ENCODE measurements at places on chromosomes 12 and 14.
A peak's percentile ranks its signal among the peaks of the same experiment; 100 is the strongest.

DNA sequence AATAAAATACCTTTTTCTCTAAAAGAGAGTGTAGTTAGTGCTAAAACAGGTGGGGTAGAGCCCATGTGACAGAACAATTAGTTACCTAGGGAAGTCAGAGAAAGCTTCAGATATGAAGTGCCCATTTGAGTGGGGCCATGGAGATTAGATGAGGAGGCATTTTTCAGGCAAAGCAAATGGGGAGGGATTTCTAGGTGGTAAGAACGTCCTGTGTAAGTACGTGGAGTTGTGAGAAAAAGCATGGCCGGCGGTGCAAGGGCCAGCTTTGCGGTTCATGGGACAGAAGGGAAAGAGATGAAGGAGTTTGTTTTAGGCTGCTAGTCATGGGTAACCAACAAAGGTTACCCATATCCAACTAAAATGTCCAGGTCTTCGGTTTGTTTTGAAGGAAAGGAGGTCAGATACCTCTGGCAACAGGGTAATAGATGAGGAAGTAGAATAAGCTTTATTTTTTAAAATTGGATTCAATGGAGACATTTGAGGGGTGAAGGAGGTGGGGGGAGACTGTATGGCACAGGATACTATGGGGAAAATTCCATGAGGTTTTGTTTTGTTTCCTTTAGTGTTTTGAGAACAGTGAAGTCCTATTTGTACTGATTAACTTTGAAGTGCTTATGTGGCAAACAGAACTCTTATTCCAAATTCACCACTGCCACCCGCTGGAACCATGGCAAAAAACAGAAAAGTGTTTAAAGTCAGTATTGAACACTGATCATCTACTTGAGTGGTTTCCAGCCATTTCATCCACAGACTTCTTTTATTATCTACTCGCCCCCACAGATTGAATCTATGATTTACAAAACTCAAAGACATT lies 10.0 kb upstream of the SNRPF start:
- DNase-seq: no peak

- DNase-seq: no peak
Measured at GRCh38 chr14:82029038-82029437, 495.4 kb upstream of the SEL1L start.

- peak; percentile 98 for DNase-seq
Measured at GRCh38 chr12:120234643-120235368, 30.7 kb downstream of the PXN start.

DNA sequence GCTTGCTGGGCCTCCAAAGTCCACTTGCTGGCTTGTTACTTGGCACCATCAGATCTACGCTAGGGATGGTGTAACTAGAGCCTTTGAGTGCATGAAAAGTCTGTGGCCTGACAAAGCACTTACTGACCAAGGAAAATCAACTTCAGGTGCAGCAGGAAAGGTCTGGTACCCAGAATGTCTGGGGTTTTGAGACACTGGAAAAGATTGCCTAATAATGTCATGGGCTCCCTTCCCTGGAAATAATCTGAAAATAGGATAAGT lies 106.7 kb downstream of the ZFP36L1 start:
- DNase-seq: no peak

- peak; percentile 9 for DNase-seq
Measured at GRCh38 chr12:52496054-52496453, 3.0 kb upstream of the KRT6A start.

DNA sequence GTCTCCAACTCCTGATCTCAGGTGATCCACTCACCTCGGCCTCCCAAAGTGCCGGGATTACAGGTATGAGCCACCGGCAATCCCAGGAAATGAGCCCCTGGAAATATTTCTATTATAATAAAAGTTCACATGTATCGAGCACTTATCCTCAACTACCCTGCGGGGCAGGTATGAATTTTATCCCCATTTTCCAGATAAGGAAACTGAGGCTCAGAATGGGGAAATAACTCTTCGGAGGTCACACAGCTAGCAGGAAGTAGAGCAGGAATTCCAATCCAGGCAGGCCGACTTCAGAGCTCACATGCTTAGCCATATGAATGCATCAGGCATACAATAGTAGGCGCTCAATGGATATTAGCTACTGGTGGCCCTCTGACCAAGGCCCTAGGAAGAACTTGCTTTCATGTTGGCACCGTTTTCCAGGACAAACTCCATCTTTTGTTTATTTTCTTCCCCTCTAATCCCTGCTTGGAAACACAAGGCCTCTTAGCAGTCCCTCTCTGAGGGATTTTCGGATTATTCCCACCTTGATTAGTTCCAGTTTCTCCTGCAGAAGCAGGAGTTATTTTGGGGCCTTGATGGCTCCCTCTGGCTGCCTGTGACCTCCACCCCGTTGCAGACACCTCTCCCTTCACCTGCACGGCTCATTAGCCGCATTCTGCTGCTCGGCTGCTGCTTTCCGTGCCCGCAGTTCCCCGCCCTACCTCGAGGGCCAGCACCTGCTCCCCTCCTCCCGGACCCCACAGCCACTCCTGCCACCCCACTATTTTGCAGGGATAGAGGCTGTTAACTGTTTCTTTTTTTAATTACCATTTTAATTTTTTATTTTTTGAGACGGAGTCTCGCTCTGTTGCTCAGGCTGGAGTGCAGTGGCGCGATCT lies 18.7 kb upstream of the POP5 start:
- no peak for DNase-seq

Measured in A172 (cell line).